ENCODE measurements at places on chromosomes 2 and 18.
A peak's percentile ranks its signal among the peaks of the same experiment; 100 is the strongest.

DNA sequence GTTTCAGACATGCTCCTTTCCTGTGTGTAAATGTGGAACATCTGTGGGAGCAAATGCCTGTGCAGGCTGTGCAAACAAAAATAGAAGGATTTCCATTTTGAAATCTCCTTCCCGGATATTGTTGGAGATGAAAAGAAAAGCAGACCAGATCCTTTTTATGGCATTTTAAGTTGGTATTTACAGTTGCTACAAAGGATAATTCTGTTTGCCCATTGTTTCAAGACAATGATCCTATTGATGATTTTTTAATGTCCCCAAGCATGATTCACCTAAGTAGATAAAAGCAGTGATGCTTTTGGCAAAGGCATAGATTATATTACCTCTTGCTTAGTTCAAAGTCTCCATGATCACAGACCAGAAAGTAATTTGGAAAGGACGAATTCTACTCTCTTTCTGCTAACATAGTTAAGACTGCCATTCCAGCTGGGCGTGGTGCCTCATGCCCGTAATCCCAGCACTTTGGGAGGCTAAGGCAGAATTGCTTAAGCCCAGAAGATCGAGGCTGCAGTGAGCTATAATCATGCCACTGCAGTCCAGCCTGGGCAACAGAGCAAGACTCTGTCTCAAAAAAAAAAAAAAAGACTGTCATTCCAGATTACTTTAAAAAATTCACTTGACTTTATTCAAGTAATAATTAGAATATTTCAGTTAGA is 209.6 kb upstream of the SLC39A10 start:
- DNase-seq, result no peak

DNA sequence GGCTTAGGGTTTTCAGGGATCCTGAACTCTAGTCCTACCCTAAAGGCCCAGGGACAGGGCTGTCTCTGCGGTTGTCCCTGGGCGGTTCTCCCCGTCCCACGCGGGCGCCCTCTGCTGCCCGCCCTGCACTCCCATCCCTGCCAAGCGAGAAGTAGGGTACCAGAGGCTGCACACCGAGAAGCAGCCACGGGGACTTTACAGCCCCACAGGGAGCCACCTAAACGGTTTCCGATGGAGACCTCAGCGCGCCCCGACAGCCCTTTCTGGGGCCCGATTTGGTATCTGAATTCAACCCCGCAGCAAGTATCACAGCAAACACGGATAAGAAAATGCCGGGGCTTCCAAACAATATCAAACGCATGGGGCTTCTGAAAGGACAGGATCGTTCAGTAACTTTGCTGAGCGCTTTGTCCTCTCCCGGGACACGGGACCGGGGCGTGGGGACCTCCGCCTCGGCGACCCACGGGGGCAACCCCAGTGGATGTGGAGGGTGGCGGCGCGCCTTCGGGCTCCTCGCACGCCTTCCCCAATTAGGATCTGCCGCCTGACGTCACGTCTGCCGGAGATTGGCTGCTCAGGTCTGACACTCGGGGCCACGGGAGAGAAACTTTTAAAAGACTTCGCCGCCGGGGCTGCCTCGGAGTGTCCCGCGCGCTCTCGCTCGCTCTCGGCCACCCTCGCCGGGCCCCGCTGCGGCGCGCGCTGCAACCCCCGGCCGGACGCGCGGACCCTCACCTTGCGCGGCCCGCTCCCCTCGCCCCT is at the start of gene LTBP1:
LTBP1 (plus strand) TSS at position 640 of the 762 bp plus-strand sequence. CDS start 372 bp downstream, outside the sequence.
- peak; percentile 61 for DNase-seq

DNA sequence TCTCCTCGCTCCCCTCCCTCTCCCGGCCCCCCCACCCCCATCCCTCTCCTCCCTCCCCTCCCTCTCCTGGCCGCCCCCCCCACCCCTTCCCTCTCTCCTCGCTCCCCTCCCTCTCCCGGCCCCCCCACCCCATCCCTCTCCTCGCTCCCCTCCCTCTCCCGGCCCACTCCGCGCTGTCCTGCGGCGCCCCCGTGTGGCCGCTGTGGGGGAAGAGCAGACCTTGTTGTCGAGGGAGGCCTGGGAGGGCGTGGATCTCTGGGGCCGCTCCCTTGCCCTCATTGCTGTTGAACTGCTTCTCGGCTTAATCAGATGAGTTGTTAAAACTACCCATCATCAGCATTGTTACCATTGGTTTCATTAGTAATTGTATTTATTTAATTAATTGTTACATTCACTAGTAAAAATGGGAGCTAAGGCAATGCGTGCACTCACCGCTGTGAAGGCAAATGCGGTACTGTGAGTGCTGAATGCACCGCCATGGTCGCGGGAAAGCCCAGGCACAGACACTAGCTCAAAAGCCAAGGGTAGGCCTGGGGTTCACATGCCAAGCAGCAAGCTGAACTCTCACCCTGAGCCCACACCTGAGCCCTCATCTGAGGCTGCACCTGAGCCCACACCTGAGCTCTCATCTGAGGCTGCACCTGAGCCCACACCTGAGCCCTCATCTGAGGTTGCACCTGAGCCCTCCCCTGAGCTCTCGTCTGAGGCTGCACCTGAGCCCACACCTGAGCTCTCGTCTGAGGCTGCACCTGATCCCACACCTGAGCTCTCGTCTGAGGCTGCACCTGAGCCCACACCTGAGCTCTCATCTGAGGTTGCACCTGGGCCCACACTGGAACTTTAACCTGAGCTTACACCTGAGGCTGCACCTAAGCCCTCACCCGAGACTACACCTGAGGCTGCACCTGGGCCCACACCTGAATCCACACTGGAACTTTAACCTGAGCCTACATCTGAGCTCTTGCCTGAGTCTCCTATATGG is 8.8 kb downstream of the RTP5 start:
- DNase-seq, result peak; percentile 80

DNA sequence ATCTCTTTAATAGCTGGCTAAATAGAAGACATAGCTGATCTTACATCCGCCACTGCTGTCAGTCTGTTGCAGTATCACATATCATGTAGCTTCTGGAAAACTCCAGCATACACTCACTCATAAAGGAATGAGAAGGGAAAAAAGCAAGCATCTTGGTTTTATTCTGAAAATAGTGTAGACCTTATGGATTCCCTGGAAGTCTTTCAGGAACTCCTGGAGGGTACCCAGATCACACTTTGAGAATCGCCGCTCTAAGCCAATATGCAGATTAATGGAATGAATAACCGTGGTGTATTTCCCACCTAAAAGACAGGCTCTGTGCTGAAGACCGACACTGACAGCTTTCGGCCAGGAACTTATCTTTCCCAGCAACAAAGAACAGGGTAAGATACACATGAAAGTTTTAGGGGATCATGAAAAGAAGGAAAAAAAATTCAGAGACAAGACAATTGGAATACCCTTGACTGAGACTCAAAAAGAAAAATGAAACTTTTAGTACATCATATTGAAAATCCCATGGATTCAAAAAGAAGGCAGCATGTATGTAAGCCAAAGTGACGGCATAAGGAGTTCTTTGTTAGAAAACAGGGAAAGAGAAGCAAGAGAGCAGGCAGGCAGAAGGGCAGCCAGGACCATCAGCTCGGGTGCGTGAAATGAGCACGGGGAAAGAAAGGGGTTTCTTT is 56.4 kb upstream of the SEC11C start:
- no peak for DNase-seq

- DNase-seq, result peak; percentile 67
These were observed 11.6 kb downstream of the CFLAR start for GRCh38 chr2:201127570-201127969.

GRCh38 chr2:148770047-148770446 is 105.0 kb upstream of the KIF5C start:
- DNase-seq, result no peak

GRCh38 chr2:237435844-237436587 is 22.1 kb upstream of the COL6A3 start:
- DNase-seq, result no peak

GRCh38 chr2:177758591-177759371 is 313.8 kb downstream of the PDE11A start:
- no peak for DNase-seq

DNA sequence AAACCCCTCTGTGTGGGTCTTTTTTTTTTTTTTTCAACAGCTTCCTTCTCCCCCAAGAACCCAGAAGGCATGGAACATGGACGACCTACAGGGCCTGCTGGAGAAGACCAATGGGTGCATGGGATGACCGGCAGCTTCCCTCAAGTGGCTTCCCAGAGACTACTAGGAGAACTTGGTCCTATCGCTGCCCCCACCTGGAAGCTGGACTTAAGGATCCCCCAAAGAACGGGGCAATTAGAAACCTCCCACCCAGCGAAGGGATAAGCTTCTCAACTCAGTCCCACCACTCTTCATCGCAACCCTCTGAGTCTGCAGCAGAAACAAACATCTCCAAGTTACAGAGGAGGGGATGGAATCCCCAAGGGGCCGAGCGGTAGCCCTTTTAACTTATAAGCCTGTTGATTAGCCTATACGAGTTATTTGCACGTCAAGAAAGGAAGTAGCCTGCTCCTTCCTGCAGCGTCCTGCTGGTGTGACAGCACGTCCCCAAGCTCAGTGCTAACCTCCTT is 1.4 kb downstream of the ACTR1B start:
- no peak for DNase-seq

DNA sequence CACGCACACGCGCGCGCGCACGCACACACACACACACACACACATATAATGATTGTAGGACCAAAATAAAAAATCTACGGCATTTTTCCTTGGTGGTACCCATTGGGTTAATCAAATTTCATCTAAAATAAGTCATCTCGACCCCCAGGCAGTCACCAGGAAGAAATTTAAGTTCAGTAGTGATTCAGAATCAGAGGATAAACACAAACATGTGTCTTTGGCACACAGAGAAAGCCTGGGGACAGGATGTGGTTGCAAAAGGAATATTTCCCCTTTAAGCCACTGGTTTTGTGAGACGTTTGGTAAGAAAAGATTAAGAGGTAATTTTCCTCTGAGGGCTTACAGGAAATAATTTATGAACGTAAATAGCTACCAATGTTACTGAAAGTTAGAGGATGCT is 171.6 kb upstream of the PIEZO2 start:
- DNase-seq, result no peak

- no peak for DNase-seq
These were observed 56.2 kb downstream of the PXDN start for GRCh38 chr2:1688161-1688560.

- DNase-seq, result no peak
These were observed 2.2 kb downstream of the CXCR2 start for GRCh38 chr2:218127929-218128455.

GRCh38 chr2:221502270-221503010 is 69.7 kb downstream of the EPHA4 start:
- DNase-seq, result peak; percentile 39

- no peak for DNase-seq
These were observed at the start of gene UGT1A9 for GRCh38 chr2:233671290-233672161. UGT1A9 (plus strand) TSS chr2:233671898; CDS start chr2:233671935, 37 bp downstream.

- peak; percentile 2 for DNase-seq
These were observed 84.9 kb downstream of the CMPK2 start for GRCh38 chr2:6780765-6781274.

DNA sequence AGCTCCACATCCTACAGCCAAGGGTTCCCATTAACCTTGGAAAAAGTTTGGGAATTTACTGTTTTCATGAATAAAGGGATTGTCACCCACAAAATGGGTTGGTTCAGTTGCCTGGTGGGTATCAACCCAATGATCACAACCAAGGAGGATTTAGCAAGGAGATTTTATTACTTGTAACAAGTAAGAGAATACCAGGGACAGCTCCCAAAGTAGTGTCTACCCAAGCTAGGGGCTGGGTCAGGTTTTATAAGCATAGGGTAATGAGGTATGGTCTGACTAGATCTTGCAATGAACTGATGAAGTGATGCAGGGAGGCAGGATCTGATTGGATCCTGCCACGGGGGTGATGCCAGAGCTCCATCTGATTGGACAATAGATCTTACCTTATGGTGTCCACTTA is 681.8 kb downstream of the SLC4A3 start:
- DNase-seq, result no peak

GRCh38 chr2:145807968-145808367 is 1288.0 kb upstream of the ZEB2 start:
- DNase-seq, result no peak

DNA sequence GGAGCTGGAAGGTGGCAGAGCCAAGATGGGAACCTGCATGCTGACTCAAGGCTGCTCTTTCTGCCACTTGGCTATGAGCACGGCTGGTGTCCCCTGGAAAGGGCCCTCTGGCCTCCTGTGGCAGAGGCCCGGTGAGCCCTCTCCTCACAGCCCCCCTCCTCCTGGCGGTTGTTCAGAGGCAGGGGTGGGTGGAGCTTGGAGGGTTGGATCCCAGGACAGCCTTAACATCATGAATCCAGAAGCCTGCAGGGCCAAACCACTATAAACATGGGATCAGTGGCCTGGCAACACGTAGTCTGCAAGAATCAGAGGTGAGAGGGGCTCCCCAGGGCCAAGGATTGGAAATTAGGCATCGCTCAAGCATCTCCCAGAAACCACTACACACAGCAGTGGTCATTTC is 48.5 kb upstream of the LOXHD1 start:
- no peak for DNase-seq

DNA sequence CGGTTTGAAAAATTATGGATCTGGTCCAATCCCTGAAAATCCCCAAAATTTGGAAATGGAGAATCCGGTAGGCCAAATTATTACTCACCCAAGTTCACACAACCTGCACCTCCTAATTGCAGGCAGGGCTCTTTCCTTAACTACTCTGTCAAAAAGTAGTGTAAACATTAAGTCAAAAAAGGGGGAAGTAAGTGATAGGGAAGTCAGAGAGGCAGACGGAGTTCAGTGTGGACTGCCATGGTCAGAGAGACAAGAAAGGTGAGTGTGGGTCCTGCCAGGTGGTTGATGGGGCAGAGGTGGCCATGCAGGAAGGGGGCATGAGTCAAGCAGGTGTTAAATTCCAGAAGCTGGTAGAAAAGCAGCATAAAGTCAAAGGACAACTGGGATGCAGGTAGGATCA is 104.7 kb upstream of the STPG4 start:
- no peak for DNase-seq

DNA sequence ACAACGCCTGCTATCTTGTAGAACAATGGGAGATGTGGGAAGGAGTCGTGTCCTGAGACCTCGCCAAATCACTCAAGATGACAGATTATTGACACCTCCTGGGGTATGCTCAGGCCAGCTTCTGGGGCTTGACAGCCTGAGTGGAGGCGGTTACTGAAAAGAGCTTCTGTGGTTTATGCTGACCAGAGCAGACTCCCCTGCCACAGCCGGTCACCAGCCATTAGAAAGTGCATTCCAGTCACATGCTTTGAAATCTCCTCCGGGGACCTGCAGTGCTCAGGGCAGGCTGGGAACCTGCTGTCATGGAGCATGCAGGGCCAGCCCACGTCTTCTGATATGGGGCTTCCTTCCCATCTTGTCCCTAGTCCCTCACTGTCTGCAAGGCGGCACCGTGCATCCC is 215.9 kb downstream of the SEPTIN10 start:
- DNase-seq, result no peak
